NCI-H510A (cell line): ENCODE measurements at places on chromosomes 13 and 19.

- no peak for DNase-seq
Measured at GRCh38 chr13:99975626-99976025, 4.1 kb upstream of the ZIC5 start.

DNA sequence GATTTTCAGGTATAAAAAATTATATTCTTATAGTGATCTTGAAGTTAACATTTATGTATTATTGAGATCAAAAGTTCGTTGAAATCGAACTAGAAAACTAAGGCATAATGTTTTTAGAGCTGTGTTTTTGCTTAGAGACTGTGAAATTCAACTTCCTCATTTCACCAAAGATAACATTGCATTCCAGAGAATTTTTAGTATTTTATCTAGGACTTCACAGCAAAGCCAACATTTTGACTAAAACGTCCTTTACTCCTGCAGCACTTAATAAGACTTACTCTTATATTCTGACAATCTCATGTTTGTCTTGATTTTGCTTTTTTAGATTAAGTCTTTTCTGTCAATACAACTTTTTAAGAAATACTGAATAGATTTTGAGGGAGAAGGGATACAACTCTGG, 4.7 kb downstream of the KCTD4 start:
- DNase-seq, result no peak

DNA sequence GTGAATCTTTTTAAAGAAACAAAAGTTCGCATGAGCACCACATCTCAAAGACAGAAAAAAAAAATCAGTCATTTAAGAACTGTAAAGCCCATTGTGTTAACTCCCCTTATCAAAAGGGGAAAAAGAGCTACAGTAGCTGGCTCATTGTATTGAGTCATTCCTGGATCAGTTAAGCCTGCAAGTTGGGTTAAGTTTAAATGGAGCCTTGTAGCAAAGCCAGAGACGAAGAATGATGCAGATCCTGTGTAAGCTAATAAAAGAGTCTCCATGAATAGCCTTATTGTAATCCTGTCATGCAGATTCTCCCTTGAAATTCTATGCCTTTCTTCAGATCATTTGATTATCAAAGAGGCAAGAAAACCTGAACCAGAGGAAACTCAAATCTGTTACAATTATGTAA, 83.8 kb downstream of the CRYL1 start:
- no peak for DNase-seq

DNA sequence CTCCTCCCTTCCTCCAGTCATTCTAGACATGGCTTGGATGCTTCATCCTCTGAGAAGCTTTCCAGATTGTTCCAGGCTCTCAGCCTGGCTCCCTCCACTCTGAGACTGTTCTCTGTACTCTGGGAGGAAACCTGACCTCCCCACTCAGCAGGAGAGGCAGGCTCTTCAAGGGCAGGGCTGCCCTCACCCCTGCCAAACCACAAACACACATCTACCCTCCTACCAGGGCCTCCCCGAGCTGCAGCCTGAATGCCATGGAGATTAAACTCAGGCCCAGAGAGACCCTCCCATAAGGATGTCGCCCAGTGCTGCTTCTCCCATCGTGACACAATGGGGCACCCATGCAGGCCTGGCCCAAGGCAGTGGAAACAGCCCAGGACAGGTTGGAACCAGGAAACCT, 16.2 kb downstream of the NUMBL start:
- DNase-seq, result no peak

- DNase-seq, result no peak
Measured at GRCh38 chr19:47389150-47389556, 30.2 kb downstream of the MEIS3 start.
